ENCODE measurements at places on chromosomes 3 and 15.

GRCh38 chr3:187628169-187628568 is 42.0 kb downstream of the SST start:
- no peak for DNase-seq

GRCh38 chr3:14516738-14517345 is 23.3 kb downstream of the GRIP2 start:
- no peak for DNase-seq

GRCh38 chr15:72237853-72238224 is 6.8 kb upstream of the PKM start:
- DNase-seq = no peak

DNA sequence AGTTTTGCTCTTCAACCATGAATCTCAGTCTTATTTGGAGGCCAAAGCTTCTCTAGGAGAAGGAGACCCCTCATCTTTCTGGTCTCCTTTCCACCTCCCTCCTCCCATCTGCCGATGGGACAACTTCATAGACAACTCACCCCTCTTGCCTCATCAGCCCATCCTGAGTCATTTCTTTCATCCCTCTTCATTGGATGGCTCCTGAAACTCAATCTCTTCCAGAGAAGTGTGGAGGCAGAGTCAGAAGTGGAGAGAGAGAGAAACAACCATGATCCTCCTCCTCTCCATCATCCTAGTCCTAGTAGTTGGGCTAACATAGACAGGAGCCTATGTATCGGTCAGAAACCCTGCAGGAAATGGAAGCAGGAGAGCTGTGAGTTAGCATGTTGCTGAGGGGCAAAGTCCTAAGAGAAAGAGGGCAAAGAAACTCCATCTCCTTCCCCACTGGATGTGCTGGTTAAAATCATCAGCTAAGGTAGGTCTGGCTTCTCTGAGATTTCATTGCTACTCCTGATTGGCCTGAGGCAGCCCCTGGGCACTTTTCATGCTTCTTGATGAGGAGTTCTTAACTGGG is 21.3 kb upstream of the HCN4 start:
- DNase-seq = no peak

- DNase-seq = no peak
Observed at GRCh38 chr3:27570421-27571106, 86.4 kb upstream of the SLC4A7 start.

- DNase-seq = no peak
Observed at GRCh38 chr3:12984023-12984823, 89.0 kb downstream of the IQSEC1 start.

GRCh38 chr3:126913524-126913923 is 69.4 kb upstream of the PLXNA1 start:
- no peak for DNase-seq

- no peak for DNase-seq
Observed at GRCh38 chr3:195116407-195117185, 154.4 kb downstream of the XXYLT1 start.

DNA sequence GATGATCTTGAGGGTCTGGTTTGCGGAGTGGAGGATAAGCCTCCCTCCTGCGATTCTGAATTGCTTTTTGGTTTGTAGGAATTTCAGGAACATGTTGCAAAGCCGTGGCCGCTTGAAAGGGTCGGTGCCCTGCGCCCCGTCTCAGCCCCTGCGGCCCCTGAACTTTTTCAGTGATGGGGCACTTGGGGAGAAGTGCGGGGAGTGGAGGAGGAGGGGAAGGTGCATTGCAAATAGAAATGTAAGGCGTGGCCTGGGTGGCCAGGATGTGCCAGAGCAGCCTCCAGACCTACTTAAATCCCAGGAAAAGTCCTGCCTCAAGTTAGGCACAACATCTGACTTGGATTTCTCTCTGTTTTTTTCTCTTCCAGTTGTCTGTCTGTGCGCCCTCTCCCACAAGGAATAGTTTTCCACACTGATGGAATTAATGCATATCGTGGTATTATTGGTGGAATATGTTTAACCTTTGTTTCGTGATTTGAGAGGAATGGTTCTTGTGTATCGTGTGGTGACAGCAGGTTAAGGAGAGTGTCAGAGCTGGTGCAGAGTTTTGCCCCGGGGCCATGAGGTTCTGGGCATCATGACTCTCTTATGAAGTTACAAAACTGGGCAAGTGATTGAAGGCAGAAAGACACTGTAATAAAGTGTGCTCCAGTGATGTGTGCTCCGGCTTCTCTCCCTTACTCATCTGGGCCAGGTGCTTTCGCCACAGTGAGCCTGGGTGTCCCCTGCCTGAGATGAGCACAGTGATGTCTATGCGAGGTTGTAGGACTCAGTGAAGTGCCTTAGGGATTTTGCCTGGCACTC is 153.8 kb downstream of the PGPEP1L start:
- no peak for DNase-seq

DNA sequence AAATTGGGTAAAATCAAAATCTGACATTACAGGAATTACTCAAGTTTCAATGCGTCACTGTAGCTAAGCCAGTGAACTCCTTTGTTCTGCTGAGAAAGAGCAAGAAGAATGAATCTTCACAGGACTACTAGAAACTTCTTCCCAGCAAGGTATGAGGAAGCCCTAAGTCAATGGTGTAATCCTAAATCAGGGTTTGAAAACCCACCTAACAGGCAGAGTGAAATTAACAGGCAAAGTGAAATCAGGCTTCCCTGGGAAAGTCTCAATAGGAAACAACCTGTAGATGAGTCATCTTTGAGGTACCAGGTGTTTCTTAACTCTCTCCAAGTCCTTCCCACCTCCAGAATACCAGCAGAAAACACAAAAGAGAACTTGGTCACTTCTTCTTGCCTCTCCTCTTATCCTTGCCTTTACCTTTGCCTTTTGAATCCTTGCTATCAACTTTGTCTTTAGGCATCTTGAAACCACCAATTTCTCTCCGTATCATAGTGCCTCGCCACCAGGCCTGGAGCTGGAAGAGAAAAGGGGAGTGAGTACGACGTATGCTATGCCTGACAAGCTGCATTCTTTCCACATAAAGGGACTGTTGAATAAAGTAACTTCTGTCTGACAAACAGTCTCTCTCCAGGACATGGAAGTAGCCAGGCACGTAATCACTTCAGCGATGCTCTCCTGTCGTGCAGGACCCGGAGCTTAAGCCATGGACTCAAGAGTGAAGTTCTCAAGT is 60.6 kb upstream of the RPL35A start:
- DNase-seq = no peak

DNA sequence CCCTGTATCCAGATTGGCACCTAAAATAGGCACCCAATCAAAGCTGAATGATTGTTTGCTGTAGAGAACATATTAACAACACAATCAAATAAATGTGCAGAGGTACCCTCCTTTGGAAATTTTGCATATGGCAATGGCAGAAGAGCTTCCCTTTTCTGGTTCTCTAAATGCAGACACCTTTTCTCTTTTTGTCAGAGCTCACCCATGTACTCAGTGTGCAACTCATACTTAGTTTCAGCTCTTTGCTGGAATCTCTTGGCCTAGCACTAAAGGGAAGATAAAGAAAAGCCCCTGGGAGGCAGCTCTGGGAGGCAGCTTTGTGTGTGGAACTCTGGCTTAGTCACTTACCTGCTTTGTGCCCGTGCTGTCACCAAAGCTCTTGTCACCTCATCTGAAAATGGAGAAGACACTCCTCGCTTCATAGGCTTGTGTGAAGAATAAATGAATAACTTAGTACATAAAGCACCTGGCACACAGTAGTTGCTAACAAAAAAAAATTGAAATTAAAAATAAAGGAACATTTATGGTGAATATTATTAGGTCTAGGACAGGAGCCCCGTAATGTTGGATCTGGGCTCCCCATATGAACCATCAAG is 28.8 kb downstream of the ST6GAL1 start:
- no peak for DNase-seq

DNA sequence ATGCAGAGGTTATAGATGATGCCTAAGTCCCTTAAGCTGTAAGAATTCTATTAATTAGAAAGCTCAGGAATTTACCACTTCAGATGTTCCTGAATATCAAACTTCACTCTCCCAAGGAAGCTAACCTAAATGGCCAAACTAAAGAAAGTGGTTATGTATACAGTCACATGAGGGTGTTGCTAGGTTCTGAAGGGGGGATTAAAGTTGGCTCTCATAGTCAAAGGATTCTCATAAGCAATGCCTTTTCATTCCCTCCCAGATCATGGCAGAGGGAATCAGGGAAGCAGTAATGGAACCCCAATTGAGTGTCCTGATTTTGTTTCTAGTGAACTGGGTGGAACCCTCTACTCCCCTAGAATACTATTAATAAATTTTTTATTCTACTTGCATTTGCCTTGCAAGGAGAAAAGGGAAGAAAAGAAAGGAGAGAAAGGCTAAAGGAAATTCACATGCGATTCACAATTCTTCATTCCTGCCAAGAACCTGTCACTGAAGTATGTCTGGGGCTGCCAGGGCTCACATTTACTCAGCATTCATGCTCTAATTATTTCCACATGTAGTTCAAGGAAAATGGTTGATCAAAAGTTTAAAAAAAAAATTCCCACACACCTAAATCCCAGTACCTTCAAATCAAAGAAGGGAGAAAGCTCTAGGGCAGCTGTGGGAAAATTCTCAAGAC is 25.1 kb downstream of the FSTL1 start:
- peak; percentile 54 for DNase-seq

DNA sequence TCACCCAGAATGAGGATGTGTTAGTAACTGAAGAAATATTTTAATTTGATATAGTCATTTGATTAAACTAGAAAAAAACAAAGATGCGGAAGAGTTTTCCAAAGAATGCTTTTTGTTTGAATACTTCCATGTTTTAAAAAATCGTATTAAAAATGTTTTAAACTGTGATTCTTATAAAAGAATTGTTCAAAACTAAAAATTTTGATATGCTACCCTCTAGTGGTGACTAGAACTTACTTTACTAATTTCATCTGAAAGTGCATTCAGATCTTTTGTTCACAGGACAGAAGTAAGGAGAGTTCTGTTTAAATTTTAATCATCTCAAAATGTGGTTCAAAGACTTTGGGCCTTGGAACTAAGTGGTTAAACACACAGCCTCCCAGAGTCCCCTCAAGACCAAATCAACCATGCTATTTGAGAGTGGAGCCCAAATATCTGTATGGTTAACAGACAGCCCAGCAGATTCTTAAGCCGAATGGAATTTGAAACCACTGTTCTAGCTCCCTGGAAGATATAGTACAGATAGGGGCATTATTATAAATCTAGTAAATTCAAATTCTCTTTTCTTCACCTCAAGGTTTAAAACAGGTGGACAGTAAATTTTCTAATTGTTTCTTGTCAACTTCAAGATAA is 45.2 kb upstream of the SYNPR start:
- peak; percentile 11 for DNase-seq

DNA sequence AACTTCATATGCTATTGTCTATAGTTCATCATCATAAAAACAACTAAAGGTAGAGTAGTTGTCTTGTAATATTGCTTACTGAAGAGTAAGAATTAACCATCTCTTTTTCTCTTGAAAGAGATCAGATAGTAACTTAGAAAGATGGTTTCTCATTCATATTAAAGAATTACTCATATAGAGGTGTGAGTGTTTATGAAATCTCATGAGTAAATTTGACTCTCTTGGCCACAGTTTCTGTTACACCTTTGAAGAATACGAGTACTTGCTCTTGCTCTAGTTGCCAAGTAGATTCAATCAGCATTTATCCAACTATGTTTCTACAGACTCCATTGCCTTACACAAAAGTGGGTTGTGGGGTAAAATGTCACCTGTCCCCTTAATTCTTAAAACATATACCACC is 247.4 kb upstream of the MANF start:
- DNase-seq = no peak

DNA sequence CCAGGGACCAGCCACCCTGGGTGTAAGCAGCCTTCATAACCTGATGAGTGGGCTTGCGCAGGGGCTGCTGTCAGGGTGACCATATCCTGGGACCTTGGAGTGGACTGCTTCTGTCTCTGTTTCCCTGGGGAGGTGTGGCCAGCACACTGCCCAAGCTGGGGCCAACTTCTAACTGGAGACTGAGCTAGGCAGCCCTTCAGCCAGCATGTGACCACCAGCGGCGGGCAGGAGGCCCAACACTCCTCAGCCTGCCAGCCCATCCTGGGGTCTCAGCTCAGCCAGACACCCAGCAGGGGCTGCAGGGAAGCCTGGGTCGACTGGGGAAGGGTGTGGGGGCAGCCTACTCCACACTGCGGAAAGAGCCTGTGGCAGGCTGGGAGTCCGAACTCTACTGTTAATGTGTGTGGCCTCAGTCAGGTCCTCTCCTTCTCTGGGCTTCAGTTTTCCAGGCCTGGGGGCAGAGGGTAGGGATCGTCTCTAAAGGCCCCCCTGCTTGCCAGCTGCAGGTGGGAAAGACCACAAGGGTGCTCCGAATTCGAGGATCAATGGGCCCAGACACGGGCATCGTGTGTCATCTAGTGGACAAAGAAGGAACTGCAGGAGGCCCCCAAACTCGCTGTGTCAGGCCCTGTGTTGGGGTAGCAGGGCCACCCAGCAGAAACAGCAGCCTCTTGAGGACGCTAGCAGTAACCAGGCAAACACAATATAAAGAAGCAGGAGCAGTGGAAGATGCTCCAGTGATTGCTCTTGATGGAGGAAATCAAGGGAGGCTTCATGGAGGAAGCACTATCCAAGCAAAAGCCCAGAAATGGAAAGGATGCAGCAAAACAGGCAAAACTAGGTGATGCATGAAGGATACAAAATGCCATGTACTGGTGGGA is 2.0 kb upstream of the SEMA3G start:
- no peak for DNase-seq

DNA sequence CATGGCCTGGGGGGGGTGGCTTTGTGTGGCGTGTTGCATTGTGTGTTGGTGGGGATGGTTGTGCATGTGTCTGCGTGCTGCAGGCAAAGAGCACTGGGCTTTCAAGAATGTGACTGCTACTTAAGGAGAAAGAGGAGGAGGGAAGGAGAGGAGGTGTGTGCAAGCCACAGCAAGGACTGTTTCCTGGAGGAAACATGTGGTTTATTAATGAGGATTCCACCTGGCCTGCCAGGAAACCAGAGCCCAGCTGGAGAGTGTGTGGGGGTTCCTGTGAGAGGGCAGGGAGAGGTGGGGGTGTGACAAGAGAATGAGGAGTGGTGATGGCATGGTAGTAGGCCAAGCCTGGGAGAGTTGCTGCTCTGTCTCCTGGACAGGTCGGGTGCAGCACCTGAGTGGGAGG is 258.1 kb upstream of the ROPN1 start:
- no peak for DNase-seq

DNA sequence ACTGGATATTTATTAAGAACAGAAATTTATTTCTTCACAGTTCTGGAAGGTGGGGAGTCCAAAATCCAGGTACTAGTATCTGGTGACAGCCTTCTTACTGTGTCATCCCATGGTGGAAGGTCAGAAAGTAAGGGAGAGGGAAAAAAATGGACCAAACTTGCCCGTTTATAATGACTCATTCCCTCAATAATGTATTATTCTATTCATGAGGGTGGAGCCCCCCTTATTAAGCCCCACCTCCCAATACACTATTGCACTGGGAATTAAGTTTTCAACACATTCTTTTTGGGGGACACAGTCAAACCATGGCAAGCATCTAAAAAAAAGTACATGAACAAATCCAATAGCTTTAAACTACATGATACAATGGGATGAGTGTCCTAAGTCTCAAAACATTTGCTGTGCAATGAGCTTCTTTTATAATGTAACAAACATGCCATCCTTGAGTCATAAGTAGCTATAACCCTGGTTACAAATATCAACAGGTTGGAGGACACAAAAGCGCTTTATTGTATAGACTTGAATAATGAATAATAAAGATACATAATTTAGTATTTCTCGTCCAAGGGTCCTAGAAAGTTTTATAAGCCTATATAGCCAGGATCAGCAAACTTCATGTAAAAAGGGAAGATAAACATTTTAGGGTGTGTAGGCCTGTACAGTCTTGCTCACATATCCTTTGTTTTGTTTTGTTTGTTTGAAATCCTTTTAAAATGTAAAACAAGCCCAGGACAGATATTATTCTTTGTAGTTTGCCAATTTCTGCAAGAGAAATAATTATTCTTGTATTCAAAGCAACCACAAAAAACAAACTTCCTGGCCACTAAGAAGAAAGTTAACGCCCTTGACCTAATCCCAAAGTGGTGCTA is 160.6 kb upstream of the RAP2B start:
- DNase-seq = no peak

All from amniotic stem cell (primary cell).